Stimulated activated CD8-positive, alpha-beta memory T cell treated with anti-CD3 and anti-CD28 coated beads, Interleukin-7, amount 100 ng/mL, for 4 hours (primary cell): ENCODE measurements at places on chromosomes 13 and 19.
A peak's percentile ranks its signal among the peaks of the same experiment; 100 is the strongest.

DNA sequence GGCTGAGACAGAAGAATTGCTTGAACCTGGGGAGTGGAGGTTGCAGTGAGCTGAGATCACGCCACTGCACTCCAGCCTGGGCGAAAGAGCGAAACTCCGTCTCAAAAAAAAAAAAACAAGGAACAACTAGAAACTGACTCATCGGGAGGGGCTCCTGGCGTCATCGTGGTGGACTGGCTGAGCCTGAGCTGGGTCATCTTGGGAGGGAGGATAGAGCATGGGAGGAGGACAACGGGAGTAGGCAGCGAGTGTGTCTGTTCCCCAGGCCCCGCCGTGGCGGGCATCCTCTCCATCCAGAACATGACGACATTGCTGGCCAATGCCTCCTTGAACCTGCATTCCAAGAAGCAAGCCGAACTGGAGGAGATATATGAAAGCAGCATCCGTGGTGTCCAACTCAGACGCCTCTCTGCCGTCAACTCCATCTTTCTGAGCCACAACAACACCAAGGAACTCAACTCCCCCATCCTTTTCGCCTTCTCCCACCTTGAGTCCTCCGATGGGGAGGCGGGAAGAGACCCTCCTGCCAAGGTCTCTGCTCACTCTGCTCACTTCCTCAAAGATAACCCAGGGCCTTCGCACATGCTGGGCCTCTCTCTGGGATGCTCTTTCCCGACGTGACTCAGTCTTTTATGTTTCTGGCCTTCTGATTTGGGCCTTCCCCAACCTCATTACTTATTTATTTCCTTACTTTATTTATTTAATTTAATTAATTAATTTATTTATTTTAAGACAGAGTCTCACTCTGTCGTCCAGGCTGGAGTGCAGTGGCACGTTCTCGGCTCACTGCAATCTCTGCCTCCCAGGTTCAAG lies 16.6 kb downstream of the DDX39A start:
- DNase-seq = no peak

DNA sequence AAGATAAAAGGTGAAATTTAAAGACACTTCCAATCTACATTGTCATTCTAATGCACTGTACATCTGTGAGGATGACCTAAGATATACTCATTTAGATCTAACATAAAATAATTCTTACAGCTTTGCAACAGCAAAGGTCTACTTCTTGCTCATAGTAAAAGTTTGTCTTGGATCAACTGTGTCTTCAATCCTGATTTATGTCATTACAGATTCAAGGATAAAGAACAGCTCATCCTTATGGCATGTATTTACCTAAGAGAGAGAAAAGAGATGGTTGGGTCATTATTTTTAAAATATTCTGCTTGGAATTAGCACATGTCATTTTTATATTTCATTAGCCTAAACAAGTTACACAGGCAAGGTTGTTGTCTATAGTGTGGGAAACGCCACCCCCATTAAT lies 2193.1 kb downstream of the PCDH9 start:
- DNase-seq = no peak

GRCh38 chr19:55588738-55589137 lies 8.1 kb upstream of the ZNF579 start:
- no peak for DNase-seq

DNA sequence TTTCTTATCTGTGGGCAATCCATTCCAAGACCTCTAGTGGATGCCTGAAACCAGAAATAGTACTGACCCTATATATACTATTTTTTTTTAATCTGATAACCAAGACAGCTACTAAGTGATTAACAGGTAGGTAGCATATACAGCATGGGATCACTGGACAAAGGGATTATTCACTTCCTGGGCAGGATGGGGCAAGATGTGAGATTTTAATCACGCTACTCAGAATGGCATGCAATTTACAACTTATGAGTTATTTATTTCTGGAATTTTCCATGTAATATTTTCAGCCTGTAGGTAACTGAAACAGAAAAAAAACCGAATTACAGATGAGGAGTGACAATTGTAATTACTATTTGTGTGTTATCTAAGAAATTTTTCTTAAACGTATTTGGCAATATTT lies 41.2 kb downstream of the ZIC2 start:
- DNase-seq = no peak

GRCh38 chr13:78121459-78122348 lies 203.1 kb upstream of the EDNRB start:
- DNase-seq = peak; percentile 7

DNA sequence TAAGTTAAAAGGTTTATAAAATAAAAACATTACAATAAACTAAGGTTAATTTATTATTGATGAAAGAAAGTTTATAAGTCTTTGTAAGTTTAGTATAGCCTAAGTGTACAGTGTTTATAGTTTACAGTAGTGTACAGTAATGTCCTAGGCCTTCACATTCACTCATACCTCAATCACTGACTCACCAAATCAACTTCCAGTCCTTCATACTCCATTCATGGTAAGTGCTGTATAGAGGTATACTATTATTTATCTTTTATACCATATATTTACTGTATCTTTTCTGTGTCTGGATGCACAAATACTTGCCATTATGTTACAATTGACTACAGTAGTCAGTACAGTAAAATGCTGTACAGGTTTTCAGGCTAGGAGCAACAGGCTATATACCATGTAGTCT lies 490.0 kb downstream of the GPC6 start:
- DNase-seq = no peak

GRCh38 chr19:49339301-49340068 lies 4.3 kb downstream of the CD37 start:
- no peak for DNase-seq

- no peak for DNase-seq
Observed at GRCh38 chr19:32519023-32519422, 62.0 kb upstream of the PDCD5 start.

GRCh38 chr13:75305059-75305458 lies 176.9 kb downstream of the TBC1D4 start:
- DNase-seq = no peak

DNA sequence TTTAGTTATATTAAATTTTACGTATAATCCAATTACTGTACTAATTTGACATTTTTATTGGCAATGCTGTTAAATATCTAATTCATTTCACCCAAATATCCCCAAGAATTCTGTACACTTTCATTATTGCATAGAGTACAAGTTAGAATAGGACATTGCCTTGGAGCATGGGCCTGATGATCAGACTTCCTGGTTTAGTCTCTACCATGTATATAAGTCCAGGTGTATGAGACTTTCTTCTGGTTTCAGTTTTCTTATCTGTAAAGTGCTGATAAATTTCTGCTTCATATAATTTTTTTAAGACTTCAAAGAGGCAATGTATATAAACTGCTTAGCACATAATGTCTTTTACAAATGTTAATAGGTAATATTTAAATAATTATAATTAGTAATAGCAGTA lies 179.4 kb downstream of the KLF12 start:
- DNase-seq = no peak

DNA sequence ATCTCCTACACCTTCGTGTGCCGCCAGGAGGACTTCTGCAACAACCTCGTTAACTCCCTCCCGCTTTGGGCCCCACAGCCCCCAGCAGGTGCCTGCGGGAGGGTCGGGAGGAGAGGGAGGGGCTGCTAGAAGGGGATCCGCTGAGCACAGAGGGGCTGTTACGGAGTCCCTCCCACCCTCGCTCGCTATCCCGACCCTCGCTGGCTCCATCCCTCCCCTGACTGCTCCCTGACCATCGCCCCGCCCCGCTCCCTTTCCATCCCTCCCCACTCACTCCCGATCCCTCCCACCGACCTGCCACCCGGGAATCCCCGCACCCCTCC lies 780 bp downstream of the CD177 start:
- no peak for DNase-seq
